Ammon's horn (tissue), 1 donor: ENCODE measurements at places on chromosomes 1 and 21.

DNA sequence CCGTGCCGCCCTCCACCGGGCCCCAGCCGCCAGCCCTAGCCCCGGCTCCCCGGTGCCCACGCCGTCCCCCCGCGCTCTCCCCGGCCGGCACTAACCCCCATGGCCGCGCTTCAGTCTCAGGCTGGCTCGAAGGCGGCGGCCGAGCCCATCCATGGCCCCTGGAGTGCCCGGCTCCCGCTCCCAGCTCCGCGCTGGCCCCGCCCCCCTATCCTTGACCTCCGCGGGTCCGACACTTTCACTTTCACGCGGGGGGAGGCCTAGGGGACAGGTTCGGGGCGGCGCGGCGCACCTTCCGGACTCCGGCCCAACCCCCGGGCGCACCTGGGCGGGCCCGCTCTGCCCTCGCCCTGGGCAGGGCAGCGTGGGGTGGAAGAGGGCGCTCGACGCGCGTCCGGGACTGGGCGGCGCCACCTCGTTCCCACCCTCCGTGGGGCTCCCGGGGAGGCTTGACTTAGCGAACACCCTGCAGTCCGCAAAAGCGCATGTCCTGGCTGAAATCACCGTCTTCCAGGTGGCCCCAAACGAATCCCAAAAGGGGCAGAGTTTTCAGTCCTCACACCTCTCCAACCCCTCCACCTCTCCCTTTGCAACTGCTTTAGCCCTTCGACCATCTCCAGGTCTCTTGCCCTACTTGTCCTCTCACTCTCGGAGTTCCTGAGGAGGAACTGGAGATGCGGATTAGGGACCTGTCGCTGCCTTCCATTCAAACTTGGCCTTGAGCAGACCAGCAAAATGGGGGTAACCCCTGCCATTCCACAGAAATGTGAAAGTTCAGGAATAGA lies 3.9 kb upstream of the DENND2D start:
- DNase-seq = no peak

DNA sequence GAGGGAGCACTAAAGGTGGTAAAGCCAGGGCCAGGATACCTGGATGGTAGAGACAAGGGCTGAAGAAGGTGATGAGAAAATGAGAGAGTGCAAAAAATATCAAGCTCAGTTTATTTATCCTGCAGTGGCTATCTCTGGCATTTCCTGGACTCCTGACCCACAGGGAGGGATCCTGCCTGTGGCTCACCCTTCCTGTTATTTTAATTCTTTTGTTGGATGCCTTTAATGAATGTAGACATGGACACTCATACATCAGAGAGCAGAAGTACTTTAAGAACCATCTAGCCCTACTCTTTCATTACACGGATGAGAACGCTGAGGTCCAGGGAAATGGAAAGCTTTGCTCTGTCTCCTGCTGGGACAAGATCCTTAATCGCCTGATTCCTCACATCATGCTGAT lies 20.6 kb downstream of the JUN start:
- no peak for DNase-seq

DNA sequence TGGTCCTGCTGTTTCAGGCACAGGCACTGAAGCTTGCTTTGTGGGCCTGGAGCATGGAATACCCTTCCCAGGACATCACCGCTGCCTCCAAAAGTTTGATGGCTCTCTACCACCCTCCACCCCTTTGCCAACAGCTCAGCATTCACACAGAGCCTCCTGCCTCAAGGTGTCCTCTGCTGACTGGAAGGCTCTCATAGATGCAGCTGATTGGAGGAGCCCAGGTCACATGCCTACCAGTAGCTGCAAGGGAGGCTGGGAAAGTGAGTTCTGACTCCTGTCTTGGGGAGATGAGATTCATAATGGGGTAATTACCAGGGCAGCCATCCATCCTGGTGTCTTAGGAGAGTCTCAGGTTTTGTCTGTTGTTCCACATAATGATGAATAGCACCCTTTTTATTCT lies 124.8 kb upstream of the GRIK3 start:
- DNase-seq = no peak

GRCh38 chr1:44067266-44068250 lies 36.3 kb upstream of the SLC6A9 start:
- no peak for DNase-seq

- no peak for DNase-seq
Observed at GRCh38 chr1:110220324-110220723, 10.2 kb downstream of the KCNC4 start.

DNA sequence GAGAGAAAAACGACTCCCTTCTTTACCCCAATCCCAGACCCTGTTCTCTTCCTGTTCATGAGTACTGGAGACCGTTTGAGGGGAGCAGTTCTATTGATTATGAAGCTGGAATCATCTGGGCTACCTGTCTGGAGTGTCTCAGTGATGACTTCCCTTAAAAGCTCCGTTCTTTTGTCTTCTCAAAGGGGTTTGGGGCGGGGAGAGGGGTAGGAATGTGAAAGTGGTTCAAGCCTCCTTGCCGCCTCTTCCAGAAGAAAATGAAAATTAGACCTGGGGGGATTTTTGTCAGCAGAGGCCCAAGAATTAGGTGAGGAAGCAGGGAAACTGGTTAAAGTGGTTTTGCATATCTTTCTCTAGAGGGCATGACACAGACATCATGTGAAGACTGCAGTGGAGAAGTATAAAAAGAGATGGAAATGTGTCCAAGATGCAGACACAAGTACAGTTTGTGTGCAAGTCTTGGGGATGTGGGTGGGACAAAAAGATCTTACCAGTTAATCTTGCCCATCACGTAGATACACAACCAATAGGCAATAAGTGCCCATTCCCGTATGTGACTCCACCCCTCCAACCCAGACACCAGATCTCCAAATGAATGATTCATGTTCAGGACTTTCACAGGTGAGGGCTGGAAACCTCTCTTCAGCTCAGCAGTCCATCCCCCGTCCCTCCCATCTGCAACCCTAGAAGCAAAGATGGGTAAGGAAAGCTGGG lies 470 bp upstream of the MTMR11 start:
- no peak for DNase-seq

- no peak for DNase-seq
Observed at GRCh38 chr1:93988634-93989350, 79.6 kb upstream of the GCLM start.

DNA sequence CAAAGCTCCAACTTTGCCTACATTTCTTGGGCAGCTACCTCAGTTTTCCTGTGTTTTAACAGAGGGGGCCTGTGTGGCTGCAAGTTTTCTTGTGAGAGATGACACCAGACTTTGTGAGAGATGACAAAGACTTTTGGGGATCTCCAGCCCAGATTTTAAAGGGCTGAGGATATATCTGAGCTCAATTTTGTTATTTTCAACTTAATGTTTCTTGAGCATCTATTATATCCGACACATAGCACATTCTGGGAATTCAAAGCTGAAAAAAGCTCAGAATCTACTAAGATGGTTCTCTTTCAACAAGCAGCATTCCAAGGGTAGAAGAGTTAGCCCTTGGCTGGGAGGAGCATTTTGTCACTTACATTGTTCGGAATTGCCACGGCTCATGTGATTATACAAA lies 53.4 kb upstream of the PTGFRN start:
- no peak for DNase-seq

DNA sequence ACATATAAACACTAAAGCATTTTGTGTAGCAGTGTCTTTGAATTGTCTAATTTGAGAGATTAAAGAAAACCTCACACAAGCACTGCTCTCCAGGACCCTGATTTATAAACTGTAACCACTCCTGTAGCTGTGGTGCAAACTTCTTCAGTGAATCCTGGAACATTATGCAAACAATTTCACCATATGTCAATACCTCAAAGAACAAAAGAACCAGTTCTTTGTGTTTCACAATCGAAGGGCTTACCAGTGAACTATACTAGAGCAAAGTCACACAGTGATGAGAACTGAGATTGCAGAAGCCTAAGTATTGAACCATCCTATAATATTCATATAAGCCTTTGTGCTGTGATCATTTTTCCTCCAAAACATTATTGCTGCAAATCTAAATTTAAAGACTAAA lies 21.5 kb downstream of the DPH5 start:
- DNase-seq = no peak

DNA sequence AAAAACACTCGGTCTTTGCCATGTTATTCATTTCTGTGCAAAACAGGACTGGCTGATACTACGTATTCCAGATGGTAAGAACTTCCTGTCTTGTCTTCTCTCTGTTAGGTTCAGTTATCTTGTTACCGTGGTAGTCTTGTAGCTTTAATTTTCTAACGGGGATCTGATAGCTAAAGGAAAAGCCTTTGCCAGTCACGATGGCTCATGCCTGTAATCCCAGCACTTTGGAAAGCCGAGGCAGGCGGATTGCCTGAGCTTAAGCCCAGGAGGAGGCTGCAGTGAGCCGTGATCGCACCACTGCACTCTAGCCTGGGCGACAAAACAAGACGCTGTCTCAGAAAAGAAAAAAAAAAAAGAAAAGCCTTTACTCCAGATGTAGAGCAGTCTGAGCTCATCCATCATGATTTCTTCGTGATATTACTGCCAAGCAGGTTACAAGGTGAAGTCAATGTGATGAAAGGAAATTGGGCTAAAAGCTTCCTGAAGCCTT lies 11.1 kb upstream of the MSTO1 start:
- DNase-seq = peak; percentile 70

DNA sequence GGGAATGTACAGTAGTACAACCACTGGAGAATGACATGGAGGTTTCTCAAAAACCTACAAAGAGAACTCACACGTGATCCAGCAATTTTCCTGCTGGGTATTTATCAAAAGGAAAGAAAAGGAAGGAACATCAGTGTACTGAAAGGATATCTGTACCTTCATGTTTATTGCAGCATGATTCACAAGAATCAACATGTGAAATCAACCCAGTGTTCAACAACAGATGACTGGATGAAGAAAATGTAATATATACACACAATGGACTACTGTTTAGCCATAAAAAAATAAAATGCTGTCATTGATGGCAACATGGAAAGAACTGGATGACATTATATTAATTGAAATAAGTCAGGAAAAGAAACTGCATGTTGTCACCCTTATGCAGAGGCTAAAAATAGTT lies 19.0 kb upstream of the CYP4A11 start:
- DNase-seq = no peak

- no peak for DNase-seq
Observed at GRCh38 chr1:83994111-83994510, 4.8 kb downstream of the TTLL7 start.

DNA sequence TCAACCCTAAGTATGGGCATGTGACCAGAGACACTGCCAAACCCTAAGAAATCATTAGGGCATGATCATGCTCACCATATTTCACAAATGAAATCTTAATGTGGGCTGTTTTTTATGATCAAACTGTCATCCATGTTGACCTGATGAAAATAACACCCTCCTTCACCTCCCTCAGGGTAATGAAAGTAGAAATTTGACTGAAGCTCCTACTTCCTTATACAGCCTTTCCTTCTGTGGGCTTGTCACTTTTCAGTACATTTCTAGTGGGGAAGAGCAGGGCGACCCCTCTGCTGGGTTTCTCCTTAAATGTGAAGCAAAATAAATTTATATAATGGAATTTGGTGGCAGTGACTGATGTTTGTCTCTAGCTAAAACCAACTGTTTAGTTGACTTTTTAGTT lies 25.9 kb downstream of the IVNS1ABP start:
- no peak for DNase-seq

DNA sequence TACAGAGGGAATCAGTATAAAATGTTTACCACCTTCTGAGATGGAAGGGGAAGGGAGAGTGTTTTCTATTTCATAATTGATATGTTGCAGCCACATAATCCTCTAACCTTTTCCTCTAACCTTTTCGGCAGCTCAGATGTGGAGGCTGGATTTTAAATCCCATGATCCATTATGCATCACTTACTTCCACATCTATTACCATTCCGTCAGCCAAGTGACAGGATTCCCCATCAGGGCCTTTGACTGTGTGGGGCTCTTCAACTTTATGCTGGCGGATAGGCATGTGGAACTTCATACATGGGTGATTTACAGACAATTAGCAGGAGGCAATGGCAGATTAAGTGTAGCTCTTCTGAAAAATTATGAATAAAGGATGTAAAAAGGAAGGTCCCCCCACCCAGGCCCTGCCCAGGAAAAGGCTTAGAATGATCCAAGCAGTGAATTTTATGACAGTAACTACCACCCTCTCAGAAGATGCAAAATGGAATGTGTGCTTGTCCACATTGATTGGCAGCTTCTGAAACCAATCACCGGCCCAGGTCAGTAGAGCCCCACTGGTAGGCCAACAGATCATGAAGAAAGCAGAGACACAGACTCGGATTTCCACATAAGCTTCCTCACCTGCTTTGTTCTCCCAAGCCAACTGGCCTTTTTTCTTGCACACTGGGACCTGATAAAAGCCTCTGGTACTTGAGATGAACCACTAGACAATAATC lies 147.0 kb downstream of the ST6GALNAC5 start:
- DNase-seq = no peak

DNA sequence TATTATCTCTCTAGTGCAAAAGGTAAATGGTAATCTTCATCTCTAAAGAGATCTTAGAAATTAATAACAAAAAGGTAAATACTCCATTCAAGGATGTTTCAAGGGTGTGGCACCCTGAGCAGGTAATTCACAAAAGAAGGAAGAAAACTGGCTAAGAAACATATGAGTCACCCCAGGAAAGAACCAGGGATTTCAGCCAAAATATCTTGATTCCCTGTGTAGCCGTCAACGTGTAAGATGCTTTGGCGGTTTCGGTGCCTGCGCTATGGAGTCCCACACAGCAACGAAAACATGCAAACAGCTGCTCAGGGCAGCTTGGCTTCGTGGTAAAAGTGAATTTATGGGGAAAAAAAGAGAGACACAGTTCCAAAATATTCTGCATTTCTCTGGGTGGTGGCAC lies 3.7 kb downstream of the ITGB2 start:
- no peak for DNase-seq

DNA sequence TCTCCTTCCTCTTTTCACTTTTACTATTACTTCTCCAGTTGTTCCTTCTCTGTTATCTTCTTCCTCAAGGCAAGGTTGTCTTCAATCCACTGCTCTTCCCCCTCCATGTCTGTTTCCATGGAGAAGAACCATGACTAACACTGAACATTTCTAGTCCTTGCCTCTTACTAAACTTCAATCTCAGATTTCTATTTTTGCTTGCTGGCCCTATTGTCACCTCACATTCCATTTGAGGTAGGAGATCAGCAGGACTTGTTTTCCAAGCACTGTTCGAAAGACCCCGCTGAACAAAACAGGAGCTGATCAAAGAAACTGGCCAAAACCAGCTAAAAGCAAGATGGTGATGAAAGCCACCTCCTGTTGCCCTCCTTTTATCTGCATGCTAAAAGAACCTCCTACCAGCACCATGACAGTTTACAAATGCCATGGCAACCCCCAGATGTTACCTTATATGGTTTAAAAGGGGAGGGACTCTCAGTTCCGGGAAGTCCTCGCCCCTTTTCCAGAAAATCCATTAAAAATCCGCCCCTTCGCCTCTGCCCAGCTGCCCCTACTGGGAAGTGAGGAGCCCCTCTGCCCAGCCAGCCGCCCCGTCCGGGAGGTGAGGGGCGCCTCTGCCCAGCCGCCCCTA lies 22.6 kb downstream of the GON4L start:
- DNase-seq = no peak

GRCh38 chr1:38444311-38444710 lies 397.7 kb upstream of the POU3F1 start:
- no peak for DNase-seq

- no peak for DNase-seq
Observed at GRCh38 chr1:3415260-3416090, 39.0 kb upstream of the ARHGEF16 start.
